ENCODE measurements at places on chromosomes 5 and 9. TPM values are rescaled to one million over a fixed set of nuclear protein-coding genes. Genes with fewer than 3 reads are reported as not detected.

Gene IFNA21
- total RNA-seq = not detected

Gene F12
- 16.5 TPM for total RNA-seq

Gene CDKN2B-AS1
- total RNA-seq = not detected

Gene GNE
- total RNA-seq = 17.4 TPM

Gene GMCL2
- not detected for total RNA-seq

Gene MYMK
- not detected for total RNA-seq

Gene OMD
- 1.4 TPM for total RNA-seq

Gene ZNF474
- total RNA-seq = 0.56 TPM

Gene PCDHB13
- total RNA-seq = 4.7 TPM

Gene NCS1
- 27.8 TPM for total RNA-seq
